Head of caudate nucleus (tissue), 42 donors: ENCODE measurements at places on chromosomes 1 and 21.

- no peak for DNase-seq
These were observed 1.2 kb downstream of the HHIPL2 start for GRCh38 chr1:222546548-222547259.

DNA sequence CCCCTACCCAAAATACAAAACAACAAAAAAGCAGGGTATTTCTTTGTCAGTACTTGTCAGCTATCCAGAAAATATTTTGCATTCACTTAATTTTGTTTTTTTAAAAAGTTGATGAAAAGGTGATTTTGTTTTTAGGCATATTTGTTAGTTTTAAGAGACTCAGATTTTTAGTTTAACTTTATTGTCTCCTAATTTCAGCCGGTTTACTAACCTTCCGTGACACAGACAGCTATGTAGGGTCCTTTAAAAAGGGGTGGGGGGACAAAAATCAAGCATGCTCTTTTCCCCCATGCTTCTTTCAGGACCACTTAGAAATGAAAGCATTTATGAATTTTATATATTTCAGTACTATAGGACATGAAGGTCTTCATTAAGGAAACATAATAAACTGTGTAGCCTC is 1.6 kb downstream of the PBX1 start:
- DNase-seq = no peak

- DNase-seq = no peak
These were observed 3.3 kb upstream of the IL23R start for GRCh38 chr1:67162954-67163353.

DNA sequence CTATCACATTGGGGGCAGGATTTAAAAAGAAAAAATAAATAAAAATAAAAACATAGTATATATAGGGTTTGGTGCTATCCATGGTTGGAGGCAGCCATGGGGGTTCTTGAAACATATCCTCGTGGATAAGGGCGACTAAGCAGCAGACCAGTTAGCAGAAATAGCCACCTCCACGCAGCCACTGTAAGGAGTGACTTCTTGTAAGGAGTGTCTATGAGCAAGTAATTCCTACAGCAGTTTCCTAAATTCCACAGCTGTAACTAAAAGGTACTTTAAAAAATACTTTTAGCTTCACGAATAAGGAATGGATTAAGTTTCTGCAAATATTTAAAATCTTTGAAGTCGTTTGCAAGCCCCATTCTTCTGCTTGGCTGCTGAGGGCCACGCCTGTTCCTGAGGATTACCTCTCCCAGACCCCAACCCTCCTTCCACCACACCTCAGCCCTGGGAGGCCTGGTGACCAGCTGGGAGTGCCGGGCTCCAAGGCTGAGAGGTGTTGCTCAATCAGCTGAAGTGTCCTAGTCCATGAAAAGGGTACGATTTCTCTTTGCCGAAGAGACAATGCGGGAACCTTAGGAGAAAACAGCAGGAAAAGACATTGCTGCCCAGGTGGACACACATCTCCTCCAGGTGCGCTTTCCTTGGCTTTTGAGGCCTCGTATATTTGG is 115.3 kb downstream of the ADSS2 start:
- DNase-seq = no peak

DNA sequence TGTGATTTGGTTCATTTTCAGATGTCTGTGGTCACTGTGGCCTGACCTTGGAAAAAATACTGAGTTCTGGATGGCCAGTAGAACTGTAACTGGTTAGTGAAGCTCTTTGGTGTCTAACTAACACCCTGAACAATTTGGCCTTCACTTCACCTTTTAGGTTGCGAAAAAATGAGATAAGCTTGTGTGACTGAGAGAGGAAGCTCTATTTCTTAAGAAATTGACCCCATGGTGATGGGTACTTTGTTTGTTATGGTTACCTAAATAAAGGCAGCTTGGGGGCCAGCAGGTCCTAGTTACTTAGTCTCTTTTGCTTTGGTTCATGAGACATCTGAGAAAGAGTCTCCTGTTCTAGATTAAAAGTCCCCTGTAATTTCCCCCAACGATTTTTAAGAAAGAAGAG is 181.6 kb downstream of the ZNF326 start:
- no peak for DNase-seq

- DNase-seq = no peak
These were observed 11.7 kb upstream of the B3GALNT2 start for GRCh38 chr1:235515844-235516512.

DNA sequence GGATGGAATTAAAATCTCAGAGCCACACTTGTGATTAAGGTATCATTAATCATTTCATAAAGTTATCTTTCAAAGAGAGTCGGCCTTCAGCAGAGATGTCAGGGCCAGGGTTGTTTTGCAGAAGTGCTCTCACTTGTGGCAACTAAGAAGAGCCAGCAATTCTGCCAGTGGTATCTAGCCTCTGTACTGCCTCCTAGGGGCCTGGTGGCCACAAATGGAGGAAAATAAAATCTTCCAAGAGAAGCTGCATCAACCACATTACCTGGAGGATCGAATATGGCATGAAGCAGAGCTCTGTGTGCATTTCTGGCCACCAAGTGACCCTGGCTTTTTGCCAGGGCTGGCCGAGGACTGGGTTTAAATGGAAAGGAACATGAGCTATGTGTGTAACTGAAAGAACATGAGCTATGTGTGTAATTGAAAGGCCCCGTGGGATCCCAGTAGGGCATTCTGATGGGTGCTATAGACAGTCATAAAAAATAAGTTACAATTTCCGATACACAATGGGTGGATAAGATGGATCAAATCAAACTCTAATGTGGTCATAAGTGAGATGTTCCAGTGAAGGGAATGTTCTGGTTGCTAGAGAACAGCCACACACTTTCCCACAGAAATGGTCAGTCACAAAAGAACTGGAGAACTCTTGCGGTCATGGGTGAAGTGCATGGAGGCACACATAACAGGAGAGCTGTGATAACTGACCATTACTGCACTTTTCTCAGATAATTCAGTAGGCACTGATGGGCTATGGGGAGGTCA is 335.8 kb downstream of the CAMTA1 start:
- no peak for DNase-seq

DNA sequence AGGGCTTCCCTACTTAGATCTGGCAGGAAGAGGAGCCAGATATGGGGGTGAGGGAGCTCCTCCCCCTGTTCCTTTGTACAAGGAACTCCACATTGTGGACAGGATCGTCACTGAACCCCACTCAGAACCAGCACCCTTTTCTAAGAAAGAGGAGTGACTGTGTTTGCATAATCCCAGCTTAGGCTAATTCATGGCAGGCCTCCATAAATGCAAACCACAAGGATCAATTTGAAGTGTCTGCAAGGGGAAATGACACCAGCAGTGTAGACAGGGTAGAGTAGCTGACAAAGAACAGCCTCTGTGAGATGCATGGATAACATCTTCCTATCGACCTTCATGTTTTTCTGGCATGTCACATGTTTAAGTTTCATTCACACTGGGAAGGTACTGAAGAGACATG is 11.7 kb downstream of the MX1 start:
- DNase-seq = no peak

GRCh38 chr1:8409606-8410005 is 91.7 kb downstream of the SLC45A1 start:
- DNase-seq = no peak

- DNase-seq = no peak
These were observed 123.7 kb upstream of the DEPDC1 start for GRCh38 chr1:68620571-68620970.

- no peak for DNase-seq
These were observed 96.9 kb downstream of the ATP6V1G3 start for GRCh38 chr1:198443365-198444233.

- DNase-seq = peak; percentile 53
These were observed 52.4 kb upstream of the H6PD start for GRCh38 chr1:9181990-9182783.

DNA sequence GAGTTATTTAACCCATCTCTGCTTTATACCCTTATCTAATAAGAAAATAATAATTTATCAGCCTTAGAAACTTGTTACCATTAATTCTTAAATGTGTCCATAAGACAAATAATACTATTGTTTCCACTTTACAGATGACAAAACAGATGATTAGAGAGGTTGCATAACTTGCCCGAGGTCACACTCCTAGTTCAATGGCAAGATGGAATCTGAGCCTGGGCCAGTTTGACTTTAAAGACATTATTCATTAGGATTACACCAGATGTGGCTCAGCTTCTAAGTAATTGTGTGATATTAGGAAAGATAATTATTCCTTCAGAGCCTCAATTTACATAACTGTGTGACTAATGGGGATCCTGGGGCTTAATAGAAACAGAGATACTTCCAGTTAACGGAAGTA is 42.3 kb upstream of the KCNK2 start:
- DNase-seq = no peak

DNA sequence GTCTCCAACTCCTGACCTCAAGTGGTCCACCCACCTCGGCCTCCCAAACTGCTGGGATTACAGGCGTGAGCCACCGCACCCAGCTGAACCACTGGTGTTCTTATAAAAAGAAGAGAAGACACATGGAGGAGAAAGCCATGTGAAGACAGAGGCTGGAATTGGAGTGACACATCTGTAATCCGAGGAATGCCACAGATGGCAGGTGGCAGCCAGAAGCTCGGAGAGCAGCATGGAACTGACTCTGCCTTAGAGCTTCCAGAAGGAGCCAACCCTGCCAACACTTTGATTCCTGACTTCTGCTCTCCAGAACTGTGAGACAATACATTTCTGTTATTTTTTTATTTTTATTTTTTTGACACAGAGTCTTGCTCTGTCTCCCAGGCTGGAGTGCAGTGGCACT is 59.0 kb upstream of the ATP2B4 start:
- DNase-seq = no peak

DNA sequence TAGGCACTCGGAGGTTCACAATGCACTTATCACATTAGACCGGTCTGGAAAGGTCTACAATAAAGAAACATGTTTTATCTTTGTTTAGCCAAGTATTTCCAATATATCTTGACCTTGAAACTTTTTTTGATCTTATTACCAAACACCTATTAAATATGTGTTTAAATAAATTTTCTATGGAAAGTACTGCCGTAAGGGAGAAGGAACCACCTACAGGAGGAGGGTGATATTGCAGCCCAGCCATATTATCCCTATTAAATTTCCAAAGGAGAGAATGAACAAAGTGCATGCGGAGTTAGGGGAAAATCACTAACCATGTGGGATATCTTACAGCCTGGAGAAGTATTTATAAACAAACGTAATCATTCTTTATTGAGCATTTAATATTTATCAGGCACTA is 14.5 kb downstream of the BRINP2 start:
- DNase-seq = no peak

- DNase-seq = peak; percentile 85
These were observed 4.7 kb upstream of the FAAP20 start for GRCh38 chr1:2199042-2199810.

- DNase-seq = peak; percentile 74
These were observed 627 bp upstream of the GNB1 start for GRCh38 chr1:1891349-1892078.

GRCh38 chr1:174976436-174977108 is 23.2 kb upstream of the CACYBP start:
- no peak for DNase-seq

DNA sequence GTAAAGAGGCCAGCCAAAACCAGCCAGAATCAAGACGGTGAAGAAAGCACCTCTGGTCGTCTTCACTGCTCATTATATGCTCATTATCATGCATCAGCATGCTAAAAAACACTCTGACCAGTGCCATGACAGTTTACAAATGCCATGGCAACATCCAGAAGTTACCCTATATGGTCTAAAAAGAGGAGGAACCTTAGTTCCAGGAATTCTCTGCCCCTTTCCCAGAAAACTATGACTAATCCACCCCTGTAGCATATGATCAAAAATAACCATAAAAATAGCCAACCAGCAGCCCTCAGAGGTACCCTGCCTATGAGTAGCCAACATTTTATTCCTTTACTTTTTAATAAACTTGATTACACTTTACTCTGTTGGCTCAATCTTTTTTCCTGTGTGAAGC is 34.2 kb upstream of the PBX1 start:
- DNase-seq = no peak

DNA sequence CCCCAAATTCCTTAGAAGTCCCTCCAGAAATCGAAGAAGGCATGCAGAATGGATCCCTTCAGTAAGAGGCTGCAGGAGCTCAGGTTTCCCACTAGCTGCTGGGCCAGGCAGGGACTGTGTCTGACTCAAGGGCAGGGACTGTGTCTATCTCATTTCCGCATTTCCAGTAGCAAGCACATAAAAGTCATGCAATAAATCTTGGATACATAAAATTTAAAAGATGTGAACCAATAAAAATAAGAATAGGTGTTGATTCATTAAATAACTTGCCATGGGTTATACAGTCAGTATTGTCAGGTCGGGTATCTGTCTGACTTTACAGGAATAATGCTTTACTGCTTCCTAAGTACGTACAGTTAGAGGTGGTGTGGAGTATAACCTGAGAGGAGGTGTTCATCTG is 15.2 kb downstream of the PM20D1 start:
- DNase-seq = no peak

DNA sequence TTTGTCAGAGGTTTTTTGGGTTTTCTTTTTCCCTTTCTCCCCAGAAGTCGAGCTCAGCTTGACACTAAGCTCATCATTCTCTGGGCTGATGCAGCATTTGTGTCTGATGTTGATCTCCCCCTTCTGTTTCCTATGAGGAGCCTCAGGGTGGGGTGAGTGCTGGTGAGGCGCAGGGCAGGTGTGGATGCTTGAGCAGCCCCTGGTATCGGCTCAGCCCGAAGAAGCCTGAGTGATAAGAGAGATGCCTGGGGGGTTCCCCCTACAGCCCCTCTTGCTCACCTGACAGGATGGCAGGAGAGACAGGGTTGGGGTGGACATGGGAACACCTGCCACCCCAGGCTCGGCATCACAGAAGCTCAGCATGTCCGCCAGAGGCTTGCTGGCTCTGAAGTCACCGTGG is 239.0 kb downstream of the RHOU start:
- no peak for DNase-seq

DNA sequence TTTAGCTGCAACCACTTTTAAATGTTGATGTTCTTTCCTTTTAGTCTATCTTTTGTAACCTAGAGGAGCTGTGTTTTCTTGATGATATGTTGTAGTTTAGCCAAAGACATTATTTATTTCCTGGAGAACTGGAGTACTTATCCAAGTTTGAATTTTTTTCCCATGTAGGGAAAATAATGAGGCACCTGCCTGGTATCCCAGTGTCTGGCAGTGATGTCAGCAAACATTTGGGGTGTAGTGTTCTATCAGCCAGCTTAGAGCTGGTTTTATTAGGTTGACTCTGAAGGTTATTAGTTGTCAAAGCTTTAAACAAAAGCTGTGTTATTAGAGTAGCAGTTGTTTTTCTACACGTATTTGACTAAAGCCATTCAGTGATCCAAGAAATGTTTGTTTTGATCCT is 3.2 kb downstream of the CTPS1 start:
- no peak for DNase-seq

- DNase-seq = no peak
These were observed 48.2 kb downstream of the COQ8A start for GRCh38 chr1:226988334-226988666.

- DNase-seq = no peak
These were observed 12.1 kb upstream of the PSMD4 start for GRCh38 chr1:151242442-151242841.

- no peak for DNase-seq
These were observed 270.2 kb downstream of the DISC1 start for GRCh38 chr1:231896806-231897205.
